ENCODE measurements at places on chromosomes 1 and 21. TPM values are rescaled to one million over a fixed set of nuclear protein-coding genes. Genes with fewer than 3 reads are reported as not detected.

GRCh38 chr1:78224861-78225552 lies 179.2 kb downstream of the GIPC2 start:
- no peaks in the 10 kb centered on the region for H3K4me1 ChIP-seq
- no peaks in the 10 kb centered on the region for H3K36me3 ChIP-seq
- DNase-seq: no peak
- H3K4me3 ChIP-seq: no peak overlapping the region
- H3K27me3 ChIP-seq: no peaks in the 10 kb centered on the region

- no peaks in the 10 kb centered on the region for H3K27me3 ChIP-seq
- H3K27ac ChIP-seq: no peak overlapping the region
- DNase-seq: no peak
- H3K36me3 ChIP-seq: no peaks in the 10 kb centered on the region
Measured at GRCh38 chr1:189180057-189180456, 1297.6 kb downstream of the BRINP3 start.

DNA sequence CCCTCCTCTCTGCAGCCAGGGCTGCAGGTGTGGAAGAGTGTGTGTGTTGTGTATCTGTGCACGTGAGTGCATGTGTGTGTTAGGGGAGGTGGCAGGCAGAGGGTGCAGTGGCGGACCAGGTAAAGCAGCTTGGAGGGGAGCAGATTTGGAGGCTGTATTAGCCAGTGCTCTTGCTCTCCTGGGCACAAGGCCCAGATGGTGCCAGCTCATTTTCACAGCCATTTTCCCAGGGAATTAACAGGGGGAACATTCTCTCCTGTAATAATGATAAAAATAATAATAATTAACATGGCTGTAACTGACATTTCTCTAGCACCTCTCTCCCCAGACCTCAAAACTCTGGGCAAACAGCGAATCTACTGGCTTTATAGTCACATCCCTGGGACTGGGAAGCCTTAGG lies 43.6 kb downstream of the LRRN2 start:
- no peaks in the 10 kb centered on the region for H3K36me3 ChIP-seq
- H3K27me3 ChIP-seq: peaks cover 2% of the 10 kb centered on the region
- DNase-seq: no peak
- H3K4me3 ChIP-seq: no peak overlapping the region

GRCh38 chr1:6332821-6333220 lies 60.7 kb downstream of the ACOT7 start:
- peaks cover 4% of the 10 kb centered on the region for H3K36me3 ChIP-seq
- no peak overlapping the region for H3K4me3 ChIP-seq
- DNase-seq: no peak
- H3K27ac ChIP-seq: no peak overlapping the region
- H3K27me3 ChIP-seq: no peaks in the 10 kb centered on the region

DNA sequence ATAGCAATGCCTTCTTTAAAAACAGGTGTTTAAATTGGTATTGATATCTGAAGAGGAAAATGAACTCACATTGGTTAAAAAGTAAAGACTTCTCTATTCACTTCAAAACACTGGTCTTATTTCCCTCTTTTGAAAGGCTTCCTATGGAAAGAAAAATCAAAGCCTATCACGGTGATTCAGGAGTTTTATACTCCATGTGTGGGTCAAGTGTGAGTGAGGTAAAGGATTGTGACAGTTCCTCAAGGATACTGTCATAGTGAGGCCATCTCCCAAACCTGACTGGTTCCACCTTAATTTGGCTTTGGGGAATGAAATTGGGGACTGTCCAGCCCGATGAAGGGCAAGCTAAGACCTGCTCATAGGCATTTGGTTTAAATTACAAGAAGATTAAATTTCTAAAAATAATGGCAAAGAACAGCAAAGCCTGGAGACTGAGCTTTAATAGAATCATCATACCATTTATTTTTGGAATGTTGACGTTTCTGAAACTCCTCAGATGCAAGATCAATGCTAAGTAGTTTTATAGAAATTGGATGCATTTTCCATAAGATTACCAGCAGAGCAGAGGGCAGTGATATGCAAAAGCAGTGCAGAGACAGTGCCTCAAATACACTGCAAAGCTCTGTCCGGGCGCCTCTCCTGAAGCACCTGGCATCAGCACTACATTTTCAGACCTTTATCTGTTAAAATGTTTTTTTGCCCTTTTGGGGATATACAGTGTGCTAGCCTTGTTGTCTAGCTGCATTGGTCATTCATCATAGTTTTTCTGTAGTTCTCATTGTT lies 302.1 kb upstream of the SGIP1 start:
- no peak overlapping the region for H3K4me3 ChIP-seq
- DNase-seq: no peak
- H3K36me3 ChIP-seq: no peaks in the 10 kb centered on the region
- no peaks in the 10 kb centered on the region for H3K4me1 ChIP-seq
- no peak overlapping the region for H3K27ac ChIP-seq
- peaks cover 3% of the 10 kb centered on the region for H3K27me3 ChIP-seq

DNA sequence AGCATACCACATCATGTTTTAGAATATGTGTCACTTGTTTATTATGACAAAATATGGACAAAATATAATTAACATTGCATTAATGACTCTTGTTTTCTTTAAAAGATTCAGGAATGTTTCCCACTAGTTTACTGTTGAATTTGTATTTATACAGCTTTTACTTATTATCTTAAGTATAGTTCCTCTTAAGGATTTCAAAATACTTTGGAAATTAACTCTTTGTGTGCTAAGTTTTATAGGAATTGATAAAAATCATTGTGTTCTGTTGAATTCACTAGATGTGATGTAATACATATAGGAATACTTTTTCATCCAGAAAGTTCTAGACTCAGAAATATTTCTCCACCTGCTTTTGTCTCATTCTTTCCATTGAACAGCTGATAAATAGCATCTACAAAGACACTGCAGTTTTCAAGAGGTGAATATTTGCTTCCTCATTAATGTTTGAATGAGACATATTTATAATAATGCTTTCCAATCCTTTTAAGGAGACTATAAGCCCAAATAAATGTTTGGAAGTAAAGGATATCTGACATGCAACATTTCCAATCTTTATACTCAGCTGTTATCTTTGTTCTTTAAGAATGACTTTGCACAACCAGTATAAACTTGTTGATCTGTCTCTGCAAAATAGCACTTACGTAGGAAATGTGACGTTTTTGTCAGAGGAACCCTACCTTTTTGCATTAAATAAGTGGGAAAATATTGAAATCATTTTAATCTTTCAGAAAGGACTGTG lies 38.4 kb upstream of the SAMSN1 start:
- no peak for DNase-seq
- H3K36me3 ChIP-seq: no peaks in the 10 kb centered on the region
- no peak overlapping the region for H3K4me3 ChIP-seq
- H3K4me1 ChIP-seq: peaks cover under 1% of the 10 kb centered on the region
- no peak overlapping the region for H3K27ac ChIP-seq
- no peaks in the 10 kb centered on the region for H3K27me3 ChIP-seq

DNA sequence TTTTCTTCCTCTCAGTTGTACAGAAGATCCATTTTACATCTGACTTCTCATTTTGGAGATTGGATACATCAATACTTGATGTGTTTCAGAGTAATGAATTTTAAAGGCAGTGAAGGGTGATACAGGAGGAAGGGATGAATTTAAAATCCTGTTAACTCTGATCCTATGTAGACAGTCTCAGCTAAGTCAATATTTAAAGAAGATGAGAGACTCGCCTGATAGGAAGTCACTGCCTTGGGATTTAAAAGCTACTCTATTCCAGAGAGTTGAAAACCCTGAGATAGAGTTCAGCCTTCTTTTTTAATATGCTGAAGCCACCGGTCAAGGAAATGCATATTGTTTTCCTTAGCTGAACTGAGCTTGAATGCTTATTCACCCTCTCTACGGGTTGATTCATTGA lies 42.7 kb downstream of the HUNK start:
- no peak for DNase-seq
- no peak overlapping the region for H3K4me3 ChIP-seq
- H3K4me1 ChIP-seq: no peaks in the 10 kb centered on the region
- H3K27me3 ChIP-seq: peaks cover 3% of the 10 kb centered on the region
- H3K36me3 ChIP-seq: no peaks in the 10 kb centered on the region

DNA sequence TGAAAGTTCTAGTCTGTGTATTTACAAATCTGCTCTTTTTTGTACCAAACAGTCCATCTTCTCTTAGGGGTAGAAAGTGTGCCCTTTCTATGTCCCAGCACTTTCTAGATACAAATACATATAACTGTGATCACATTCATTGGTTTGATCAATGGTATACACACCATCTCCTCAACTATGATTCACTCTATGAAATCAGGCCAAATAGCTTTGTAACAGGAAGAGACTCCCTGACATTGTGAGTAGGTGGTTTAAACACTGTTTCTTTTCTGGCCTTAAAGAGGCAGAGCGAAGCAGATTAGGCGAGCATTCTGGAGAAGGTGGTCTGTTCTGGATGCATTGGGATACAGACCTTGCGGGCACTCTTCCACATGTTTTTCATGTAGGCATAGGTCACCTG lies 39.3 kb upstream of the EXOSC10 start:
- no peak overlapping the region for H3K27ac ChIP-seq
- H3K36me3 ChIP-seq: peaks cover 14% of the 10 kb centered on the region
- no peak overlapping the region for H3K4me3 ChIP-seq
- DNase-seq: no peak
- H3K27me3 ChIP-seq: no peaks in the 10 kb centered on the region
- H3K4me1 ChIP-seq: no peaks in the 10 kb centered on the region

DNA sequence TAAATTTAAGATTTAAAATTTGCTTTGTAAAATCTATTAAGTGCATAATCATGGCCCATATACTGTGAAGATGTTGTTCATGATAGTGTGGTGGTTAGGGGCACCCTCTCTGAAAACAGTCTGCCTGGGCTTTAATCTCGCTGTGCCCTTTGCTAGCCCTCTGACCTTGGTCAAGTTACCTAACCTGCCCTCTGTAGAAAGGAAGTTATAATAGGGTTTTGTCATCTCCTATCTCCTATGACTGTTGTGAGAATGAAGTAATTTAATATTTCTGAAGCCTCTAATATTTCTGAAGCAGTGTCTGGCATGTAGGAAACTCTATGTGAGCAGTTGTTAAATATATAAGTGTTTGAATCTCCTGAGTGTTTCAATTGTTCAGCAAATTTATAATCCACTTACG lies 116.6 kb upstream of the IVNS1ABP start:
- H3K27me3 ChIP-seq: peaks cover 4% of the 10 kb centered on the region
- peaks cover 57% of the 10 kb centered on the region for H3K4me1 ChIP-seq
- no peak overlapping the region for H3K4me3 ChIP-seq
- H3K36me3 ChIP-seq: peaks cover 6% of the 10 kb centered on the region

DNA sequence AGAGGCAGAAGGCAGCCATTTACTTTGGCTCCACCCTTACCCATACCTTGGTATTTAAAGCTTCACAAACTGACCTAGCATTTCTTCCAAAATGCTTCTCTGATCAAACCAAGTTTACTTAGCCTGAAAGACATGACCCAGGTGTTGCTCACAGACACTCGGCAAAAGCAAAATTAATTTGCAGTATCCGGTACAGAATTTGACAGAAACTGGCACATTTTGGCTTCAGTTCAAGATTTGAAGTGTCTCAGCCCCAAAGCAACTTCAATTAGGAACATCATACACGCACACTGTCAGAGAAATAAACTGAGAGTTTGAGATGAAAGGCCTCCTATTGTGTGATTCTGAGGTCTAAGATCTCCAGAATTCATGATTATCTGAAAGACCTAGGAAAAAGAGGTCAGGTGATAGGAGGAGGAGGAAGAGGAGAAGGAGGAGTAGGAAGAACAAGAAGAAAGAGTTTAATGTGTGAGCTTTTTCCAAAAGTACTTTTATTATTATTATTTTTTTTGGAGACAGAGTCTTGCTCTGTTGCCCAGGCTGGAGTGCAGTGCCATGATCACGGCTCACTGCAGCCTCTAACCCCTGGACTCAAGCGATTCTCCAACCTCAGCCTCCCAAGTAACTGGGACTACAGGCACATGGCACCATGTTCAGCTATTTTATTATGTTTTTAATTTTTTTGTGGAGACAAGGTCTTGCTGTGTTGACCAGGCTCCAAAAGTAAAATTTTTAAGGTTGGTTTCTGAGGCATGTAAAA lies 143.6 kb downstream of the SLC45A1 start:
- no peaks in the 10 kb centered on the region for H3K27me3 ChIP-seq
- DNase-seq: no peak
- H3K27ac ChIP-seq: no peak overlapping the region
- no peak overlapping the region for H3K4me3 ChIP-seq

GRCh38 chr1:243261390-243261789 lies 5.5 kb downstream of the SDCCAG8 start:
- no peak overlapping the region for H3K4me3 ChIP-seq
- peaks cover 5% of the 10 kb centered on the region for H3K36me3 ChIP-seq
- peaks cover 2% of the 10 kb centered on the region for H3K4me1 ChIP-seq

GRCh38 chr1:11664336-11665065 lies 501 bp downstream of the FBXO6 start:
- no peaks in the 10 kb centered on the region for H3K4me1 ChIP-seq
- peak overlapping the region; percentile 92 for H3K4me3 ChIP-seq
- H3K27ac ChIP-seq: peak overlapping the region; percentile 92
- H3K36me3 ChIP-seq: peaks cover 12% of the 10 kb centered on the region
- peaks cover 9% of the 10 kb centered on the region for H3K27me3 ChIP-seq

GRCh38 chr1:219797009-219797408 lies 131.3 kb downstream of the SLC30A10 start:
- no peak overlapping the region for H3K27ac ChIP-seq
- no peaks in the 10 kb centered on the region for H3K27me3 ChIP-seq
- no peaks in the 10 kb centered on the region for H3K4me1 ChIP-seq
- H3K36me3 ChIP-seq: no peaks in the 10 kb centered on the region
- no peak for DNase-seq

- no peak for DNase-seq
- no peak overlapping the region for H3K27ac ChIP-seq
- peaks cover 3% of the 10 kb centered on the region for H3K27me3 ChIP-seq
Measured at GRCh38 chr1:18583326-18583941, 47.2 kb upstream of the PAX7 start.

DNA sequence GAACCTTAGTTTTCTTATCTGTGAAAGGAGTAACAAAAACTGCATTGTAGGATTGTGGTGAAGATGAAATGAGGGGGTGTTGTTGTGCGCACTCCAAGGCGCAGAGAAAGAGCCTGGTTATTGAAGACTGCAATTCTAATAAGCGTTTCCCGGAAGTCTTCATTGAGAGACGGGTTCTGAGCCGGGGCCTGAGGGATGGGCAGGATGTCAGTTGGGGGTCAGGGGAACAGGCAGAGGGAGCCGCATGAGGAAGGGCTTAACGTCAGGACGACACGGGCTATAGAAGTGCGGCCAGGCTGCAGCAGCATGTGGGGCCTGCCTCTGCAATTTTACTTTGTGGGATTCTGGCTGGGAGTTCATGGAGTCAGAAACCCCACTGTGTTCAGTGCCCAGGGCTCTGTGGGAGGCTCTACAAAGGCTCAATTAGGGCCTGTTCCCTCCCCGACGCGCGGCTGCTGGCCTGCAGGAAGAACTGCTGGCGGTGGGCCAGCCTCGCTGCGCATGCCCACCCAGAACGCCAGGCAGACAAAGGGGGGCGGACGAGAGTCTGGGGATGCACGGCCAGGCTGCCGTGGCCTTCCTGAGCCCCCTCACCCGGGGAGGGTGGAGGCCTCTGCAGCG lies 20.7 kb downstream of the TRIM62 start:
- no peak overlapping the region for H3K27ac ChIP-seq
- H3K4me1 ChIP-seq: peaks cover 3% of the 10 kb centered on the region
- no peaks in the 10 kb centered on the region for H3K27me3 ChIP-seq
- no peak for DNase-seq
- H3K4me3 ChIP-seq: no peak overlapping the region
- peaks cover 15% of the 10 kb centered on the region for H3K36me3 ChIP-seq

Gene GIPC2
- 0.12 TPM for polyA plus RNA-seq

Gene CSF1
- 0.55 TPM for polyA plus RNA-seq

Gene KIF21B
- polyA plus RNA-seq: 2.9 TPM

Gene LHX4
- not detected for polyA plus RNA-seq

Gene SMCP
- not detected for polyA plus RNA-seq

Gene SLC9C2
- not detected for polyA plus RNA-seq

Gene RRAGC
- 6.3 TPM for polyA plus RNA-seq

Gene SIK1
- polyA plus RNA-seq: not detected
